ENCODE measurements at places on chromosomes 7 and 10.

DNA sequence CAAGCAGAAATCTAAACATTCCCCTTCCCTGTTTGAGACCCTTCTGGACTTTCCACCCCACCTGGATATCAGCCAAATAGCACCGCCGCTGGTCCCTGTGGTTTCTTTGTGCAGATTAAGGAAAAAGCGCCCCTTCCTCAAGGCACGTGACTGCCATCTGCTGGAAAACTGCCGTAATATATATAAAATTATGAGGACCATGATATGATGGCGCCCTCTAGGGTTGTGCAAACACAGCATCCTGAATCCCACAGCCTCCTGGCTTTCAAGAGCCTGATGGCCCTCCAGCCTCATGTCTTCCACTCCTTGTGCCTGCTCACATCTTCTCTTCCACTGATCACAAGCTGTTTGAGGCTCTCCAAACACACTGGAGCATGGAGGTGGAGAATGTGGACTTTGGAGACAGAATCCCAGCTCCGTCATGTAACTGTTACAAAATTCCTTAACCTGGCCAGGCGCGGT is 121.3 kb downstream of the MYL10 start:
- peak; percentile 58 for DNase-seq

DNA sequence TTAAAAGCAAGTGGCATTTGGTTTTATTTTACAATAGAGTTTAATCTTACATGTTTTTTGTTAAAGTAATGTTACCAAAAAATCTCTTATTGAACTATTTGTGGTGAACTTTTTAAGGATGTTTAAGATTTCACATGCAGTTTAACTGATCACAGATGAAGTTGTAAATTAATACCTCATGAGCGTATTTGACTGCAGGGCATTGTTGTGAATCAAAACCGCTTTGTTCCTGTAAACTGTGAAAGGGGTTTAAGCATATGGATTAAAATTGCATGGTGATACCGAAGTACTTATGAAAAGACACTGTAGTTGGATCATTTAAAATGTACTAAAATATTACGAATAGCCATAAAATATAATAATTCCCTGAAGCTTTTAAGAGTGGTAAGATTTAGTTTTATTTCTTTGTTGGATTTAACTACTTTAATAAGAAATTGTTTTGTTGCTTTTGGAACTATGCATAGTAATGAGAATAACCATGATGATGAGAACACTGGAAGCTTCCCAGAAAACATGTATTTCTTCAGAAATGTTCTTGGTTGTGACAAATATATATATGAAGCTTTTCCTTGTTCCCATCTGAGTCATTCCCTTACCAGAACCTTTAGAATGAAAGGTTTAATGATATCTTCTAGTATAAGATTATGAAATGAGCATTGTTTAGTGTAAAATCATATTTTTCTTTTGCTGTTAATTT is 131.3 kb downstream of the ADK start:
- no peak for DNase-seq

GRCh38 chr10:100879741-100880360 is 32.9 kb upstream of the SLF2 start:
- no peak for DNase-seq

GRCh38 chr7:95433952-95434556 is 774 bp downstream of the PON2 start:
- no peak for DNase-seq

GRCh38 chr7:960269-960871 is 5.9 kb upstream of the ADAP1 start:
- DNase-seq: no peak

GRCh38 chr7:46315891-46316290 is 394.8 kb upstream of the IGFBP3 start:
- DNase-seq: no peak

GRCh38 chr10:49649294-49649693 is 30.2 kb upstream of the C10orf53 start:
- no peak for DNase-seq

GRCh38 chr10:6058682-6059475 is 3.3 kb downstream of the IL2RA start:
- no peak for DNase-seq

GRCh38 chr10:28429573-28430216 is 103.2 kb upstream of the WAC start:
- DNase-seq: no peak

GRCh38 chr7:144529269-144529926 is 125.9 kb upstream of the NOBOX start:
- DNase-seq: no peak

GRCh38 chr7:52475001-52475582 is 560.3 kb upstream of the POM121L12 start:
- DNase-seq: no peak

DNA sequence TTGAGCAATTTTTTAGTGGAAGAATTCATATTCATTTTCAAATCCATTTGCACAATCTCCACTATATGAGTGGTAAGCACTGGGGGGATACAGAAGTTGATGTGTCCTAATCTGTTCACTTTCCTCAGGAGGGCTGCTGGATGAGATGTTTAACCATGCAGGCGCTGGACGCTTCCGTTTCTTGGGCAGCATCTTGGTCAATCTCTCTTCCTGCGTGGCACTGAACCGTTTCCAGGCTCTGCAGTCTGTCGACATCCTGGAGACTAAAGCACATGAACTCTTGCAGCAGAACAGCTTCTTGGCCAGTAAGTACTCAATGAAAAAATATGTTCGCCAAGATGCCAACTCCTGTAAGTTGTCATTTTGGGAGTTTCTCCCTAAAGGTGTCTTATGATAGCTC is 179.3 kb downstream of the ABCA13 start:
- DNase-seq: no peak

GRCh38 chr10:101629837-101630632 is 41.9 kb downstream of the DPCD start:
- no peak for DNase-seq

DNA sequence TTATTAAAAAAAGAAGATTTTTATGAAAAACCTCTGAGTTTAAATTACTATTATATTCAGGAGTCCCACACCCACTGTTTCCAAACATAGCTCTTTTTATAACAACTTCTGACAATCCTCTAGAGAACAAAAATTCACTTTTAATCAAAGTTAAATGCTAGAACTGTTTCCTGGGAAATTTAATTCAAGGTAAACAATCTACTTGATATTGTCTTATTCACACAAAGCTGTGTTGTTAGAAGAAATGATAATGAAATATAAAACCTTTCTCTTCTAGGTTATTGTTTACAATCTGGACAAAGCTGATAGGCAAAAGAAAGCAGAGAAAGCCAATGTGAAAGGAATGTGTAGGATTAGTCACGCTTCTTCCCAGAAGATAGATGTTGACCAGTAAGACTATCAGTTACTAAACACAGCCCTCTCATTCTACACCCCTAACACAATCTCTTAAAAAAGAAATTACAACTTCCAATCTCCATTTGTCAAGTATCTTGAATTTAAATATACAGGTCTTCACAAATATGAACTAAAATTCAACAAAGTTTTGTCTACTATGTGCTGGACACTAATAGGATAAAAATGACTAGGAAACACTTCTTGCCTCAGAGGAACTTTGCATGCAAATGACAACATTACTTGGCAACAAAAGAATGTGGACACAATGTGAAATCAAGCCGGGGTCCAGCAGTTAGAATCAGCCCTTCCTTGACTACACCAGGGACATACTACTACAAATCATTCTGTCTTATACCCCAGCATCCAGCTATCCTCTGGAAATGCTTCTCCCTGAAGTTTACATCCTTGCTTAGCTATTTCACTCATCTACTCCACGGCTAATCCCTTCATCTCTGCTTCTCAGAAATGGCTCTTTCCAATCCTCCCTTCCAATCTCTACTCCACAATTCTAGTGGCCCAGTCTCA is 123.7 kb downstream of the IMMP2L start:
- DNase-seq: no peak

- no peak for DNase-seq
Observed at GRCh38 chr10:131911451-131911850, 10.6 kb downstream of the PPP2R2D start.

GRCh38 chr7:140082770-140083169 is 20.0 kb upstream of the PARP12 start:
- DNase-seq: no peak

DNA sequence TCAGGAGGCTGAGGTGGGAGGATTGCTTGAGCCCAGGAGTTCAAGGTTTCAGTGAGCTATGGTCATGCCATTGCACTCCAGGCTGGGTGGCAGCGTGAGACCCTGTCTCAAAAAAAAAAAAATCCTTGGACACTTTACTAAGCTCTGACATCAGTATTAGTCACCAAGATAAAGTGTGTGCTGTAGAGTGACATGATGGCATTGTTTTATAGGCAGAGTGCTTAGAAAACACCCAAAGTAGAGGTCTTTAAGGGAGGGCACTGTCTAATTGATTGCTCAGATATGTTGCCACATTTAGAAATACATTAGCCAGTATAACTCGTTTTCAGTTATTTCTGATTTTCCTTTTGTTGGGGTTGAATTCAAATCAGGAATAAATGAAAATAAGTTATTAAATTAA is 235.9 kb downstream of the REEP3 start:
- no peak for DNase-seq

DNA sequence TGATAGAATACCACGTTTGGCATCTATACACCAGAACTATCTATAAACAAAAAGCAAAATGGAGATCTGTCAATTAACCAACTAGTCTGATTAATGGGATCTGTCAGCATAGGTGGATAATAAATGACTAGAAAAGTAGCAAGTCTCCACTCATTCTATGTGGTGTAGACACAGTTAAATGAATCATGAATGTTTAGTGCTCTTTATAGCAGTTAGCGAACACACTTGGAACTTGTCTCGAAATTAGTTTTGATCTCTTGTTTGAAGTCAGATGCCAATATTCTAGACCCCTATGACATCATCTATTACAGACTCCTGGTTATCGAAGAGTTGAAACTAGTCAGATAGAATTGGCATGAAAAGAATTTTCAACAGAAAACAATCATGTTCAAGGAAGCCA is 259.7 kb downstream of the AHR start:
- no peak for DNase-seq

DNA sequence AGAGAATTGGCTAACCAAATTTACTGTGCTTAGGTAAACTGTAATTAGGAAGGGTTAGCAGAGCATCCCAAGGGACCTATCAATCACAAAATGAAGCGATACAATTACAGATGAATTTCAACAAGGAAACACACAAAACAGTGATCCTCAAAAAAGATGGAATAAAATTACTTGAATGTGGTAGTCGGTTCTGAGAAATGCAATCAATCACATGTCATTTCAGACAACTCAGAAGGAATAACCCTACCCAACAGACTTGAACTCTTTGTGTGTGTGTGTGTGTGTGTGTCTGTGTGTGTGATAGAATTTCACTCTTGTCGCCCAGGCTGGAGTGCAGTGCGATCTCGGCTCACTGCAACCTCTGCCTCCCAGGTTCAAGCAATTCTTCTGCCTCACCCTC is 43.5 kb downstream of the ST8SIA6 start:
- no peak for DNase-seq

GRCh38 chr10:125015356-125015944 is 73.5 kb downstream of the ZRANB1 start:
- no peak for DNase-seq

GRCh38 chr10:56902554-56902953 is 541.5 kb upstream of the ZWINT start:
- no peak for DNase-seq

- peak; percentile 10 for DNase-seq
Observed at GRCh38 chr10:35216303-35216905, 89.8 kb downstream of the CREM start.

- DNase-seq: no peak
Observed at GRCh38 chr10:97444212-97444611, 1.6 kb downstream of the EXOSC1 start.

- no peak for DNase-seq
Observed at GRCh38 chr7:57354195-57354594, 95.8 kb upstream of the ZNF716 start.

DNA sequence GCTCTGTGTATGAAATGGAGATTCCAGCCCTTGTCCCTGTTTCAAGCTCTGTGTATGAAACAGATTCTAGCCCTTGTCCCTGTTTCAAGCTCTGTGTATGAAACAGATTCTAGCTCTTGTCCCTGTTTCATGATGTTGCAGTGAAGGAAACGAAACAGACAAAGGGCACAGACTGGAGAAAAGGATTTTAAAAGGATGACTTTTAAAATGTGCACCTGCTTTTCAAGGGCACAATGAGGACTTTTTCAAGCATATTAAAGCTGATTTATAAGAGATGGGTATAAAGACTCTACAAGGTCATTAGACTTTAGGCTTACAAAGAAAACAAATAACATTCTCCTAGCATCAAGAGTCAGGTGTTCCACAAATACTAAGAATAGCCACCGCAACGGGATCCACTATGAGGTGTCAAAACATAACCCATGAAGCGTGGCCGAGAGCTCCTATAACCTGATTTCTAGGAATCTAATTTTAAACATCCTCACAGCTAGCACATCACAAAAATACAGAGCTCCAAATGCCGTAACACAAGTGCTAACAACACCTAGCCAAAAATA is 29.0 kb downstream of the DIP2C start:
- DNase-seq: peak; percentile 18

- no peak for DNase-seq
Observed at GRCh38 chr7:84412161-84412969, 217.8 kb upstream of the SEMA3A start.

GRCh38 chr7:20479706-20480105 is 135.8 kb upstream of the ABCB5 start:
- DNase-seq: no peak

DNA sequence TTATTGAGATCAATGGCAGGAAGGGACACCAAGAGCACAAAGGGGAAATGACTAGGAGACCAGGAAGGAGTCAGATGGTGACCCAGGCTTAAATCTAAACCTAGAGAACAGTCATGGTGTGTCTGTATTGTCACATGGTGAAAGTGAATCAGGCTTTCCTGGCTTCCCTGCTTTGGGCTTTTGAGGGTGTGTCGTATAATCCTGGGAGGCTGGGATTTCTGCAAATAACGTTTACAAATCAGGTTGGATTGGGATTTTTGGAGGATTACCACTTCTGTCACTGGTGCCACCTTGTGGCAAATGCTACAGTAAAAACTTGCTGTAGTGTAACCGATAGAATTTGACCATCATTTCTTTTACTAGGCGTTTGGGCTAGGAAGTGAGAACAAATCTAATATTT is 502.6 kb downstream of the NRG3 start:
- DNase-seq: no peak

- DNase-seq: peak; percentile 80
Observed at GRCh38 chr7:69683002-69683401, 84.7 kb downstream of the AUTS2 start.

DNA sequence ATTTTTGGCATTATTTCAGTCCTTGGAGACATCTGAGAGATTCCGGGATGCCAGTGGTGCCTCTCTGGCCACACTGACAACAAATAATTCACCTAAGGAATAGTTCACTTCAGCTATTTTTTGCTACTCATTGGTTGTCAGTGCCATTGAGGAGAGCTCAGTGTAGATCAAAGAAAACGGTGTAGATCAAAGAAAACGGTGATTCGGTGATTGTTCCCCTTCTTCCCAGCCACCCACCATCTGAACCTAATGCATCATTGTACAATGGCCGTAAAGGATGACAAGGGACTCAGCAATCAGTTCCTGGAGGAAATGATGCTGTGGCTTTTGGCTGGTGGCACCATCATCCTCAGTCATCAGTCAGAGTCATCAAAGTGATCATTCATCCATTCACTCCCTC is 80.6 kb downstream of the PTPRZ1 start:
- no peak for DNase-seq

GRCh38 chr7:151008143-151008510 is 16.2 kb downstream of the ATG9B start:
- no peak for DNase-seq

- DNase-seq: no peak
Observed at GRCh38 chr7:108403597-108404217, 52.5 kb downstream of the NRCAM start.

- no peak for DNase-seq
Observed at GRCh38 chr7:118478236-118478635, 253.7 kb downstream of the ANKRD7 start.

GRCh38 chr7:52959336-52959735 is 76.1 kb upstream of the POM121L12 start:
- no peak for DNase-seq

Measured in NCI-H2029 treated with DMSO at 0.1 percent for 48 hours (cell line).